Stimulated activated CD4-positive, alpha-beta T cell treated with anti-CD3 and anti-CD28 coated beads, Interleukin-15, amount 100 ng/mL, for 48 hours (primary cell): ENCODE measurements at places on chromosomes 11 and 22.

- no peak for DNase-seq
These were observed 24.5 kb upstream of the DGKZ start for GRCh38 chr11:46322759-46323158.

DNA sequence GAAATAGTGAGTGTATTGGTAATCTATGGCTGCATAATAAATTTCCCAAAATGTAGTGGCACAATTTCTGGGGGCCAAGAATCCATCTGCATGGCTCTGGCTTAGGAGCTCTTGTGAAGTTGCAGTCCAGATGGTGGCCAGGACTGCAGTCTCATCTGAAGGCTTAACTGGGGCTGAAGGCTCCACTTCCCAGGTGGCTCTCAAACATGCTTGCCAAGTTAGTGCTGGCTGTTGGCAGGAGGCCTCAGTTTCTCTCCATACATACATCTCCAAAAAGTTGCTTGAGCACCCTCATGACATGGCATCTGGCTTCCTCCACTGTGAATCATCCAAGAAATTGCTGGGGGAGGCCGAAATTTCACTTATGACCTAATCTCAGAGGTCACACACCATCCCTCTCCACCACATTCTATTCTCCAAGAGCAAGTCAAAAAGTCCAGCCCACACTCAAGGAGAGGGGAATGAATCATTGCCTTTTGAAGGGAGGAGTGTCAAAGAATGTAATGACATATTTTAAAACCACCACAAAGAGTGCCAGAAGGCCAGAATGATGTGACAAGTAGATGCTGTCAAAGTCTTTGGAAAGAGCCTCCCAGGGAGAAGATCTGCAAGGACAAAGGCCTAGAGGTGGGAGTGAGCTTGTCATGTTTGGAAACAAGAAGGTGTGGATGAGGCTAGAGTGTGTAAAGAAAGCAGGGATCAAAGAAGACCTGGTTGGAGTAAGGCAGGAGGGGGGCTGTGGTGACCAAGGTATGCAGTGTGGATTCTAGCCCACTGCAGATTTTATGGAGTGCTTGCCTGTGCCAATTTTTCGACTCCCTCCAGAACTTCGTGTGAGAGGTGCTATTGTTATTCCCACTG, 566.2 kb downstream of the MIAT start:
- DNase-seq: no peak

DNA sequence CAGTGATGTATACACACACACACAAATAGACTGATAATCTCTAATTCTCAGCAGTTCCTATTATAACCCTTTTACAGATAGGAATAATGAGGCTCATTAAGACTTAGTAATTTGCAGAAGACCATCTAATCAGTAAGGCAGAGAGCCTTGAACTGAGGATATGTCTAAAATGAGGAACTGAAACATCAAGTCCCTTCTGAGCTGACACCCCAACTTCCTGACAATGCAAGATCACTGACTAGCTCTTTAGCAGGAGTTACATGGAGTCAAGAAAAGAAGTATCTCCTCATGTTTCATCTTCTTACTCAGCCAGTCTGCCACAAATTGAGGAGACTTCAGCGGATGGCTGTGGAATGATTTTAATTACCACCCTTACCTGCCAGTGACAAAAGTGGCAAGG, 193.0 kb downstream of the MSANTD4 start:
- no peak for DNase-seq

GRCh38 chr22:38799265-38800002, 5.5 kb upstream of the DNAL4 start:
- no peak for DNase-seq

- no peak for DNase-seq
These were observed 27.8 kb downstream of the RELT start for GRCh38 chr11:73404048-73404447.

DNA sequence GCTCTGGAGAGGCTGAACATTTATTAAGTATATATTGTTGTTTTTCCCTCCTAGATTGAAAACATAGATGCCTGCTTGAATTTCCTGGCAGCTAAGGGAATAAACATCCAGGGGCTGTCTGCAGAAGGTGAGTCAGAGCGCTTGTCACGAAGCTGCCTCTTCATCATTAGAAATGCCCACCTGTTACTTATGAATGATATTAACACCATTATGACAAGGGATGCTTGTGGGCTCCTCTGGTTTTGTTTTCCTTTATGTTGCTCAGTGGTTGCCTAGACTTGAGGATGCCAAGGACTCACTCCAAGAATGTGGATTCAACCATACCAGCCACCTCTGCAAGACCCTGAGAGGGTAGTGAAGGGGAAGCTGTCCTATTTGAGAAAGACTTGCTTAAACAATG, 156.2 kb downstream of the NAV2 start:
- DNase-seq: no peak

- DNase-seq: no peak
These were observed 1.4 kb downstream of the TSPAN4 start for GRCh38 chr11:843818-844692.

GRCh38 chr11:9148727-9149126, 57.3 kb upstream of the SCUBE2 start:
- no peak for DNase-seq

DNA sequence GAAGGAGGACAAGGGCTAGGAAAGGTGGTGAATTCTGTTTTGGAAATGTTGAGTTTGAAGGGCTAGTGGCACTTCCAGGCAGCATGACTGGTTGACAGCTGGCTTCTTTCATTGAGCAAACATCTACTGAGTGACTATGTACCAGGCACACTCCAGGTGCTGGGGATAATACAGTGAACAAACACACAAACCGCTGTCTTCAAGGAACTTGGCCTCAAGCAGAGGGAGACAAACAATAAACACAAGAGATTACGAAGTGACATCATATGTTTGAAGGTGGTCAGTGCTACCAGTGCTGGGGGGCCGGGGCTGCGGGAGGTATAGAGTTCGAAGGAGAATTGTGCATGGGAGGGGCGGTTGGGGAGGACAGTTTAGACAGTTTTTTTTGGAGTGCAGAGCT, 197.0 kb upstream of the SORL1-AS1 start:
- no peak for DNase-seq

DNA sequence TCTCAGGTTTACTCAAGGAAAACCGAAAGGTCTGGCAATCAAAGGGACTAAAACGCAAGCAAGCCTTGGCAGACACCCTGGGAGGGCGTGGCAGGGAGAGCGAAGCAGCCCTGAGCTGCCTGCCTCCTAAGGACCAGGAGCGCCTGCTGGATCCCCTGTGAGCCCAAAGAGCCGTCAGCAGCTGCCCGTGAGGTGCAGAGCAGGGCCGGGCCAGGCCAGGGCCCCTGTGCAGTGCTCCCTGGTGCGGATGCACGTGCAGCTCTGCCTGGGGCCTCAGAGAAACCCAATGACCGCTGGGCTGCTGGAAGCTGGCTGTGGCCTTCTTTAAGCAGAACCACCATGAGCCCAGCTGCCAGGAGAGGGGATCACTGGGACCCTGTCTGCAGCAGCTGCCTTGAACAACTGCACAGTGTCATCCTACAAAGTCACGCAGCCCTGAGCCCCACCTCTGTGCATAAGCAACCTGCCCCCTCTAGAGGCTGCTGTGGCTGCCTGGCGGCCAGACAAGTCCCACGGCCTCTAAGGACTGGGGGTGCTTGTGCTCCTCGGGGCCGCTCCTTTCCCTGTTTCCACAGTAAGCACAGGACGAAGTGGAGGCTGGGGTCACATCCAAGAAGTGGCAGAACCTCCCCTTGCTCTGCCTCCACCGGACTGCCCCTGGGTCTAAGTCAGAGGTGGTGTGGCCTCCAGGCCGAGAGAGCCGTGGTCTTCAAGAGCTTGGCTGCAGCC, 29.1 kb upstream of the COMT start:
- no peak for DNase-seq

- no peak for DNase-seq
These were observed 109.4 kb upstream of the E2F8 start for GRCh38 chr11:19350160-19350559.

GRCh38 chr11:123041185-123041584, 20.8 kb downstream of the HSPA8 start:
- no peak for DNase-seq

DNA sequence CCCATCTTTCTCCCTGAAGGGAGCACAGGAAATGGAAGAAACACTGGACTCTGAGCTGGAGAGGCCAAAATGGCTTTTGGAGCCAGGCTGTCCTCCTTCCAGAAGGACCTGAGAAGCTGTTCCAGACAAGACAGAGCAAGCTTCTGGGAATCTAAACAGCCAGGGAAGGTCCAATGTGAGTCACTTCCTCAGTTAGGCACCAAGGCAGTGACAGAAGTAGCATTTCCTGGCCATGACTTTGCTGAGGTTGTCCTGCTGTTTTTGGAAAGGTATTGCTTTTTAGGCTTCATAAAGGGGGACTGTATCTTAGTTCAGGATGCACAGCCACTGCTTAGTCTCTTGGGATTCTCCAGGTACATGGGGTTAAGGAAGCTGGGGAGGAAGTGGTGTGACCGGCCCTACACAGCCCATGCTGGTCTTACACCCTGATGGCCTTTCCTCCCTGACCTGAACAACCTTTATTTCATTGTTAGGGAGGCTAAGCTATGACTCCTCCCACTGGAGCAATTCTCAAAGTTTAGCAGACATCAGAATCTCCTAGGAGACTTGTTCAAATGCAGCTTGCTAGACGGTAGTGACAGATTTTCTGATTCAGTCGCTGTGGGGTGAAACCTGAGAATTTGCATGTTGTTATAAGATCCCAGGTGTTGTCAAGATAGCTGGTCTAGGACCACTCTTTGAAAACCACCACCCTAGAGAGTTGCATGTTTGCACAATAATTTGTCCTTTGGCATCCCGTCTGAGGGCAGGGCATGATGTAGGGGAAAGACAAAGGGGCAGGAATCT, 6.8 kb upstream of the INSC start:
- DNase-seq: no peak

DNA sequence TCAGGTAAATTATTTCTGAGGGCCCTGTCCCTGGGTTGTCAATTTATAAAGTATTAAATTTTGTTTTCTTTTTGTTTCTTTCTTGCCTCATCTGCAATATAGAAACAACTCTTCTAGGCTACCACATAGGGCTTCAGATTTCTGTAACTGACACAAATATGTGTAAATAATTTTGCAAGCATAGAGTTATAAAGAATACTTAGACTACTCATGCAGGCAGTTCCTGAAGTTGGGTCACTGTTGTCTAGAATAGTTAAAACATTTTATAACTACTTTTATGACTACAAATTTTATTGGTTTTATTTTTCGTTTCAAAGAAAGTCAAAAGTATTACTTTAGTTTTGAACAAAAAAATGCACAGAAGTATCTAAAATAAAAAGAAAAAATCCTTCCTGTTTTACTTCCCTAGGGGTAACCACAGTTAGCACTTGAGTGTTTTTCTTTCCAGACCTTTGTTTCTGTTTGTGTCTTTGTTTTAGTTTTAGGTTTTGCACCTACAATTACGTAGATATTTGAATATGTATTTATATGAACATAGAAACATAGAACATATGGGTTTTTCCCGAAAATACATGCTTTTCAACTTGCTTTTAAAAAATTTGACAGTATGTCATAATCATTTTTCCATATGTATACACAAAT, 12.4 kb upstream of the TMEM123 start:
- no peak for DNase-seq

- no peak for DNase-seq
These were observed 27.6 kb upstream of the SIK2 start for GRCh38 chr11:111574373-111575225.

GRCh38 chr11:21567645-21568290, 625.1 kb upstream of the ANO5 start:
- no peak for DNase-seq

- no peak for DNase-seq
These were observed 36.2 kb upstream of the KRTAP5-7 start for GRCh38 chr11:71490731-71491390.

DNA sequence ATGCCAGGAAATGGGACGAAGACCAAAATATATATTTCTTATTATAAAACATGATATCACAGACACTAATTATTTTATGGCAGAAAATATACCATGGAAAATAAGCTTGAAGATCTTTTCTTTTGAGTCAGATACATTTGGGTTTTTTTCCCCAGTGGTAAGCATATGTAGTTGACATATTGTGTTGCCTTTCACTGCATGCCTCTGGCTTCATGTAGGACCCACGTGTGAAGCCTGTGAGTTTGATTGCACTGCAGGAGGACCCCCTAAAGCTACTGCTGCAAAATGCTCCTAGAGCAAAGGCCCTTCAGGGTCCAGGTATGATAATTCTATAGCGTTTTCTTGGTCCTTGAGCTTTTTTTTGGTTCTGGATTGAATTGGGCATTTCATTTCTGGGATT, 190.7 kb upstream of the KIRREL3 start:
- no peak for DNase-seq

- DNase-seq: no peak
These were observed 94.8 kb upstream of the TBCEL start for GRCh38 chr11:120929090-120929489.

DNA sequence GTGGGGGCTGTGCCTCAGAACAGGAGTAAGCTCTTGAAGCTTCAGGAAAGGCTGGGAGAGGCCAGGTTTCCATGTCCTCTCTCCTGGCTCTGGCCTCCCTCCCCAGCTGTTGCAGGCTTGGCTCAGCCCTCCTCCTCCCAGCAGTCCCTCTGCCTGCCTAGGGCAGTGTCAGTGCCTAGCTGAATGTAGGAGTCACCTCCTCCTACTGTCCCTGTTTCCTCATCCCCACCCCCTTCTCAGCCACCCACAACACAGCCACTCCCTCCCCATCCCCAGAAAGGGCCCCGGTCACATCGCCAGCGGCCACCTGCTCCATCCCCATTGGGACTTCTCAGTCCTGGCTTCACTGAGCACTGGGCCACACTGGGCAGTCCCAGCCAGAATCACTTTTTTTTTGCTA, 2.9 kb upstream of the FBLN1 start:
- no peak for DNase-seq
